LoVo (cell line): ENCODE measurements at places on chromosomes 2 and 18.

DNA sequence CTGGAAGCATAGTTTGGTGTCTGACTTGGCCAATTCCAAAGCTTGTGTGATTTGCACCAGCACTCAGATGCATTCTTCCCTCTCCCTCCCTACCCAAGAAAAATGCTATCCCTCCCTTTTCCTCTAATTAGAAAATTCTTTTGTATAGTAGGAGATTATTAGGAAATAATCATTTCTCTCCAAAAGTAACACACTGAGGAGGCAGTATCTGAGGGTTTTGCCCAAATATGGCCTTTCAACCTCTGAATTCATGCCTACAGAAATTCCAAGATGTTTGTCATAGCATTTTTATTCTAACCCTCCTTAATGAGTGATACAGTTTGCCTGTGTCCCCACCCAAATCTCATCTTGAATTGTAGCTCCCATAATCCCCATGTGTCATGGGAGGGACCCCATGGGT, 5.0 kb upstream of the TMEM18 start:
- no peak for DNase-seq

- no peak for DNase-seq
Measured at GRCh38 chr2:236527159-236527630, 42.4 kb upstream of the ACKR3 start.

GRCh38 chr2:209936106-209936666, 66.3 kb upstream of the RPE start:
- no peak for DNase-seq

DNA sequence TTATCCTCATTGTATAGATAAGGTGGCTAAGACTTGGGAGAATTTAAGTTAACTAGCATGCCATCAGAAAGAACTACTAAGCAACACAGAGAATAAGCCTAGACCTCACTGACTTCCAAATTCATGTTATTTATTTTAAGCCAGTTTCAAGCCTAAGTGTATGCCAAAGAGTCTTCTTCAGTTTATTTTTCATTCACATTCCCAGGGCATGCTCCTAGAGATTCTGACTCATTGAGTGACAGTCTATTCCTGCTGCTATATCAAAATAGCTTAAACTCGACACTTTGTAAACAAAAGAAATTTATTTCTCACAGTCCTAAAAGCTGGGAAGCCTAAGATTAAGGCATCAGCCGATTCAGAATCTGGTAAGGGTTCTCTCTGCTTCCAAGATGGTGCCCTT, 467.1 kb downstream of the MBD2 start:
- DNase-seq = no peak

DNA sequence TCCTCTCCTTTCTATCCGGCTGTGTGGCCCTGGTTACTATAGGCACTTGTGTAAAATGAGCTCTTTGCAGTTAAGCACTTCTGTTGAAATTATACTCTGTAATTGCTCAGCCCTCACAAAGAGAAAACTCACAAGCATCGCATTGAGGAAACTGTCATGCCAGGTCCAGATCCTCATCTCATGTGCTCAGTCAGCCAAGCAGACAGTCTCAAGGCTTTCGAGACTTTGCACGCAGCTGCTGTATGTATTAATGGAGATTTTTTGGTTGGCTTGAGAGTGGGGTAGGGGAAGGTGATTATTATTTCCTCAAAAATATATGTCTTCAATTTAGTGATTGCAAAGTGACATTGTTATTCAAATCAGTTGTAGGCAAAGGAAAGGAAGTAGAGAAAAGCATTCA, 33.0 kb upstream of the PHLPP1 start:
- no peak for DNase-seq

GRCh38 chr2:86441882-86442641, 891 bp downstream of the KDM3A start:
- DNase-seq = peak; percentile 26

GRCh38 chr2:138811431-138811830, 31.2 kb upstream of the NXPH2 start:
- DNase-seq = no peak

DNA sequence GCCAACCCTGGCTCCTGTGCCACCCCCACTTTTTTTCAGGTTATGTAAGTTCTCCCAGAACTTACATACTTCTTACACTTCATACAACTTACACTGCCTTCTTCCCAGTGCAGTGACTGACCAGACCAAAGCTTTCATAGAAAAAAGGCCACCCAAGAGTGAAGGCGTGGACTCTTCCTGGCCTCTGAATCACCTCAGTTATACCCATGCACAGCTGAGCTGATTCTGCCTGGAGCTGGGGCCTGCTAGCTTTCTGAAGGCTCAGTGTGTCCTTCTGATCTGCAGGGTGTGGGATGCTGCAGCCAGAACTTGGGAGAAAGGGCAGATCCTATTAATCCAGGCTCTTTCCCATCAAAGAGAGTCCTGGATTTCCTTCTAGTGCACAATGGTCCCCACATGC, 216.1 kb downstream of the TTC32 start:
- no peak for DNase-seq

DNA sequence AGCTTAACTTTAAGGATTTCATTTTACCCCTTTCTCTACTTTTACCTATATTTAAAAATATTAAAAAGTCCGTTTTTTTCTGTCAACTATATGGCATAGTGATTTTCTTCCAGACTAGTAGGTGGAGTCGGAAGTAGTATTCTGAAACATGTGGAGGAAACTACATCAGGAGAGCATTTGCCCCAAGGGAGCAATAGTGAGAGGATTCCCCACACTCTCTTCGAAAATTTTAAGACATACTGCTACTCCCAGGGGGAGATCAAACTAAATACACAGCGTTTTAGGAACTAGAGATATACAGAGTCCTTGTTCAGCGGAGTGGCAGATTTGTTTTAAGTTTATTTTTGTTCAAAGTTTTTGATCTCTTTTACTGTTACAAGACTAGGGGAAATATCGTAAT, 40.6 kb downstream of the METAP1D start:
- no peak for DNase-seq

DNA sequence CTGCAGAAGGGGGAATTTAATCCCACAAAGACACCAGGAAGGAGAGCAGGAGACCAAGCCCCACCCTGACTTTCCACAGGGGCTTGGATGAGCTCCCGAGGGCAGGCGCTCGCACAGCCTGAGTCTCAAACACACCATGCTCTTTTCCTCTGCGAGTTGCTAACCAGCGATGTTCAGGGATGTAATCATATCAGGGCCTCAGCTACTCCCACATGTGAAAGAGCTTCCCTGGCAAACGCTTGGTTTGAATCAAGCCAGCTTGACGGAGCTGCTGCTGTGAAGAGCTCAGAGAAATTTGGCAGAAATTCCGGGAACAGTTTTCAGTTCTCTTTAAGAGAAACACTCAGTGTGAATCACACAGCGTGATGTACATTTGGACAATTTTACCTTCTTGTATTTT, 385.8 kb downstream of the GALR1 start:
- no peak for DNase-seq

DNA sequence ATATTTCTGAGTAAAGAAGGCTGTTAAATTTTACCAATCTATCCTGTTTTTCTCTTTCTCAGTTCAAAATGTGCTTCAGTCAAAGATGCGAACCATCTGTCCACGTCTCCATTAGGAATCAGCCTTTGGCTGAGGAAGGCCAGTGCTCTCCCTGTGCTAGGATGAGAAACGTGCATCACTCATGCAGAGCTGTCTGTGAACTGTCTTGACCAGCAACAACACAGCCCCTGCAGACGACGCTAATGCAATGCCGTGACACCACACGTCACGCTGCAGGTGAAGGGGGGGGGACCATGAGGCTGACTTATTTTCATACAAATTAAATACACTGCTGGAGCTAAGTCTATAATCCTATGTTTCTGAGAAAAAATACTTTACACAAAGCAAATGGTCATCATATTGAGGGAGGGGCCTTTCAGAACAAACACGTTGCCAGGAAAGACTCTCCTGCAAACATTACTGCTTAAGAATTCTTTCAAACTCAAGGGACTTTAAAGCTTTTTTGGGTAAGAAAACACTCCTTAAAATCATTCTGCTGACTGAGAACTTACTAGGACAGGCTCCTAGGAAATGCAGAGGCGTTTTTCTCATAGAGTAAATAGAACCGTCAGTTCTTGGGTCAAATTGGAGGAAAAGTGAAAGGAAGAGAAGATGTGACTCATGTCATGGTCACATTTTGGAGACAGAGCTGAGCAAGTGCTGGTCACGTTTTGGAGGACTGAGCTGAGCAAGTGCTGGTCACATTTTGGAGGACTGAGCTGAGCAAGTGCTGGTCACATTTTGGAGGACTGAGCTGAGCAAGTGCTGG, 97.0 kb downstream of the MBP start:
- no peak for DNase-seq

GRCh38 chr2:168254158-168254935, 7.0 kb upstream of the STK39 start:
- peak; percentile 34 for DNase-seq

- no peak for DNase-seq
Measured at GRCh38 chr2:238499731-238500580, 73.2 kb downstream of the ASB1 start.

- peak; percentile 27 for DNase-seq
Measured at GRCh38 chr18:70335892-70336726, 47.3 kb downstream of the SOCS6 start.

GRCh38 chr2:219230059-219230540, 494 bp downstream of the ANKZF1 start:
- peak; percentile 41 for DNase-seq

DNA sequence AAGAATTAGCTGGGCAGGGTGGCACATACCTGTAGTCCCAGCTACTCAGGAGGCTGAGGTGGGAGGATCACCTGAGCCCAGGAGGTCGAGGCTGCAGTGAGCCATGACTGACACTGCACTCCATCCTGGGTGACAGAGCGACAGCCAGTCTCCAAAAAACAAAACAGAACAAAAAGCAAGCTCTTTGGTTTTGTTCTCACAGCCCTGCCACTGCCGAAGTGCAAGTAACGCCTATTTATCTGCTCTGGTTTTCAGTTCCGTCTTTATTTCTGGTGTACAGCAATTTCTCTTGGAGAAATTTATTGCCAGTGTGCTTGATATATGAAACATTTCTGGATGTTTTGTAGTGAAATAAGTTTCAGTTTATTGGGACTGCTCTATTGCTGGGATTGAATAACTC, 61.9 kb downstream of the RAB10 start:
- no peak for DNase-seq

- DNase-seq = no peak
Measured at GRCh38 chr2:31161637-31162036, 23.4 kb upstream of the GALNT14 start.

- DNase-seq = no peak
Measured at GRCh38 chr2:219643084-219643473, 15.6 kb downstream of the SLC4A3 start.

DNA sequence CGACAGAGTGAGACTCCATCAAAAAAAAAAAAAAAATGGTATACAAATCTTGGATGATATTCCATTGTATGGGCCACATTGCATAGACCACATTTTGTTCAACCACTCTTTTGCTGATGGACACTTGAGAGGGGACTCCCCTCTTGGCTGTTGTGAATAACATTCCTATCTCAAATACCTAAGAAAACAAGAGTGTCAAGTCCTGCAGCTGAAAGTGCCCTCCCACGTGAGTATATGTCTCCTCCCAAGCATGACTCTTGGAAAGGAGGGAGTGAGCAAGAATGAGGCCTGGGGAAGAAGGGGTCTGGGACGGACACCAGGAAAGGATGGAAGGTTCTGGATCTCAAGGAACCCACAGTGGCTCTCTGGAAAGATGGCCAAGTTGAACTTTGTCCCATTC, 36.0 kb upstream of the NPAS2 start:
- DNase-seq = no peak

- DNase-seq = no peak
Measured at GRCh38 chr2:152410165-152410597, 75.2 kb downstream of the FMNL2 start.

GRCh38 chr2:231335591-231335990, 59.9 kb upstream of the B3GNT7 start:
- DNase-seq = no peak

DNA sequence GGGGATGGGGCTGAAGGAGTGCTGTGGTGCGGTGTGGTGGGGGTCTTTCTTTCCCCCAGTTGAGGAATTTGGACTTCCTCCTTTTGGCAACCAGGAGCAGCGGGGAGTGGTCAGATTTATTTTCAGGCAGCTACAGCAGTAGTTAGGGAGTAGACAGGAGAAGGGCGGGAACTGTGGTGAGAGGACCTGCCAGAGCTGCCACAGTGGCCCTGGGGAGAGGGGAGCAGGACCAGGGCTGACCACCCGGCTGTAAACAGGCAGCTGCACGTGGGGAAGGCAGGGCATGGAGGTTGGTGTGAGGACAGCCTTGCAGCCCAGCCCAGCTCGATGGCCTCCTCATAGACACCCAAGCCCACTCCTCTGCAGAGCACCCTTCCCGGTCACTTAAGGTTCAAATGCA, 197.2 kb downstream of the GLI2 start:
- DNase-seq = no peak

DNA sequence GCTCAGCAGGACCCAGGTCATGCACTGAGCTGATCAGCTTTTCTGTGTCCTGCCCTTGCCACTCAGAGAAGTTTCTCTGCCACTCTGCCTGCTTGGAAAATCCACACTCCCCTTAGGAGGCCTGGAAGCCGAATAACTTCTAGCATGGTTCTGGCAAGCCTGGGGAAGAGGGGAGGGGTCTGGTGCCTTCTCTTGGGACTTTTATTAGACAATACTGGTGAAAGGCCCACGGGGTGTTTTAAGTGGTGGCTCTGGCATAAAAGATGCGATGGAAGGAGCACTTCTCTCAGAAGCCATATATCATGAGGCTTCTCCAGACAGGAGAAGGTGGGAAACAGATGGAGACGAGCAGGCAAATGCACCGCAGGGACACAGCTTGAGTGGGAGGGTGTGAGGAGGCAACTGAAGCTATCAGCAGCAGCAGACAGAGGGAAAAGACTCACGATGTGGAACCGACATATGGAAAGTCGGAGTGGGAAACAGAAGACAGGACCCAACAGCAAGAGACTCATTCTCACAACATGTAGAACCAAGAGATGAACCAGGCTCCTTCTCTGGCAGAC, 141.8 kb upstream of the CTNNA2 start:
- DNase-seq = no peak

- no peak for DNase-seq
Measured at GRCh38 chr2:20456636-20457426, 10.0 kb downstream of the RHOB start.

- DNase-seq = no peak
Measured at GRCh38 chr2:455015-455705, 167.3 kb upstream of the ALKAL2 start.

- no peak for DNase-seq
Measured at GRCh38 chr2:135863233-135863632, 13.0 kb downstream of the MCM6 start.

DNA sequence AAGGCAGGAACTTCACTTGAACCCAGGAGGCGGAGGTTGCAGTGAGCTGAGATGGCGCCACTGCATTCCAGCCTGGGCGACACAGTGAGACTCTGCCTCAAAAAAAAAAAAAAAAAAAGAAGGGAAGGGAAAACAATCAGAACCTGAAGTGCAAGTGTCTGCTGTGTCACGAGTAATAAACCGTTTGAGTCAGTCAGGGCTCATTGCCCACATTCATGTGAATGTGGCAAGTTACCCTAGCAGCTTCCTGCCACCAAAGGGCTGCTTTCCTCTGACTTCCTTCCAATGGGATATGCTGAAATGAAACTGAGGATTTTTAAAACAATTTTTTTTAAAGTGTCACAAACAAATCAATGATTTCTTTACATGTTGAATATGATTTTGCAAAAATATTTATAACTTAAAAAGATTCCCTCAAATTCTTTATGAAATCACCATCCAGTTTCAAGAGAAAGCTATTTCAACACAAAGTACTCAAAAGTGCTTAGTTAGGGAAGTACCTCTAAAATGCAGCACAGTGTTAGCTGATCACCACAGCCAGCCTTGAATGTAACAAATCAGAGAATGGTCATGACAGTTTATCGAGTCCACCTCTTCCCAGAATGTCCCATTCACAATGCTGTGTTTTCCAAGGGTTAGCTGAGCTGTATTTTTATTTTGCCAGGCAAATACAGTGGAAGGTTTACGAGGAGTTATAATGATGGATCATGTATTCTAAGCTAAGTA, 36.4 kb downstream of the WDSUB1 start:
- peak; percentile 87 for DNase-seq
